ENCODE measurements at places on chromosomes 6 and 20. TPM values are rescaled to one million over a fixed set of nuclear protein-coding genes. Genes with fewer than 3 reads are reported as not detected.

- H3K4me3 ChIP-seq: no peak overlapping the region
- H3K27me3 ChIP-seq: no peaks in the 10 kb centered on the region
- no peaks in the 10 kb centered on the region for H3K36me3 ChIP-seq
- DNase-seq: no peak
Observed at GRCh38 chr20:7627734-7628663, 312.3 kb downstream of the HAO1 start.

DNA sequence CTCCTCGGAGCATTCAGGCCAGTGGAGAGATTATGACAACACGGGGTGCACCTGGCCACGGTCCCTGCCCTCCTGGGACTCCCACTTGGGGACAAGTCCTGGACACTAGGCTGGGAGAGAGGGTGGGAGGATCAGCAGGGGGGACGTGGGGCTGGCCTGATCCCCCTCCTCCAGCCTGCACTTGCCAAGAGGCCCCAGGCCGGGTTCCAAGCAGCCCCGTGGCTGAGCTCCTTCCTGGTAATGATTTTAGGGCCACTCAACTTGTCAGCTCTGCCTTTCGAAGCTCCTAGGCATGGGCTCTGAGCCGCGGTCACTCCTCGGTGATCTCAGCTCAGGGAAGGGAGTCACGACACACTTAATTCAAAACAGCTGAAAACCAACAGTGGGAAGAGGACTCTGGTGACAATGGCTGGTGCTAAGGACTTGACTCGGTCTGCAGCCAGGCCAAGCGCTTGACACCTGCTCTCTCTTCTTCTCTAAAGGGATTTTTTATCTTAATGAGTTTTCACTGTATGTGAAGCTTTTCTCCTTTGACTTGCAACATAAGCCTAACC is 161.7 kb downstream of the BMP7 start:
- H3K27ac ChIP-seq: no peak overlapping the region
- H3K4me1 ChIP-seq: no peaks in the 10 kb centered on the region
- no peaks in the 10 kb centered on the region for H3K36me3 ChIP-seq
- no peaks in the 10 kb centered on the region for H3K27me3 ChIP-seq
- no peak for DNase-seq
- no peak overlapping the region for H3K4me3 ChIP-seq

DNA sequence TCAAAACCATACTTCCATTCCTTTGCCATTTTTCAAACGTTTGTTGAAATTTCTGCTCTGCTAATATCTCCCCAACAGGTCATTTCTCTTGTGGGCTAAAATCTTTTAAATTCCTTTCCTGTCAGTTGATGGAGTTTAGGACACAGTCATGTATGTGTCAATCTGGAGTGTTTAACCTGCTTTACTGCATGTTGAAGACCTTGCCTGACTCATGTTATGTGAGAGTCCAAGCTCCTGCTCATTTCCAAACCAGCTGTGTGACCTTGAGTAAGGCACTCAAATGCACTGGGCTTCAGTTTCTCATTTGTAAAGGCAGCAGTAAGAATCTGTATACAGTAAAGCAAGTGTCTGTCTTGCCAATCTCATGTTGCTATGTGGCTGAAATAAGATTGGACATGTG is 171.9 kb upstream of the SPACA1 start:
- no peaks in the 10 kb centered on the region for H3K36me3 ChIP-seq
- DNase-seq: no peak
- H3K27ac ChIP-seq: no peak overlapping the region
- no peak overlapping the region for H3K4me3 ChIP-seq

GRCh38 chr6:143652841-143653331 is 24.9 kb upstream of the PHACTR2 start:
- no peaks in the 10 kb centered on the region for H3K27me3 ChIP-seq
- no peak overlapping the region for H3K27ac ChIP-seq
- DNase-seq: peak; percentile 11
- H3K36me3 ChIP-seq: no peaks in the 10 kb centered on the region
- H3K4me1 ChIP-seq: no peaks in the 10 kb centered on the region

DNA sequence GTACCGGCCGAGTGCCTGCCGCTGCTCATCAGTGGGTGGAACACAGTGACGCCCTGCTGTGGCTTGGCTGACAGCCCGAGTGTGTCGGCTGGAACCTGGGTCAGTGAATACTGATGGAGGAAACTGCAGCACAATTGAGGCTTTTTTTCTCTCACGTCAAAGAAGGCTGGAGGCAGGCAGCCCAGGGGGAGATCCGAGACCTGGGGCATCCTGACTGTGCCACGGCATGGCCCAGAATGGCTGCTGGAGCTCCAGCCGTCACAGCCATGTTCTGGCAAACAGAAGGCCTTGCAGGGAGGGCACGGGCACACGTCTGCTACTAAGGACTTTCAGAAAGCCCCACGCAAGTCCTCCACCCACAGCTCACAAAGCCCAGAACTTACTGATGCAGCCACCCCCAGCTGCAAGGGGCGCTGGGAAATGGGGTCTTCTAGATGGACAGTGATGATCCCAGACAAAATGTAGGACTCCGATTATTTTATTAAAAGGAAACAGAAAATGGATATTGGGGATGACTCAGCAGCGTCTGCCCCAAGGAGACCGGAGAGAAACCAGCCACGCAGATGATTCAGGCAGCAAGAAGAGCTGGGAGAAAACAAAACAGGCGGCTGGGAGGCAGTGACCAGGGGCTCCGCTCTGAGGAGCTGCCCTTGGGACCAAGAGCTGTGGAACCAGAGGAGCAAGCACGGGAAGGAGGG is 140.0 kb downstream of the TAF4 start:
- H3K27me3 ChIP-seq: peaks cover 3% of the 10 kb centered on the region
- H3K4me3 ChIP-seq: no peak overlapping the region
- no peaks in the 10 kb centered on the region for H3K4me1 ChIP-seq
- no peaks in the 10 kb centered on the region for H3K36me3 ChIP-seq

COL9A1 gene
- 0.09 TPM for total RNA-seq

RAET1L gene
- not detected for total RNA-seq

TDRD6 gene
- total RNA-seq: 13.0 TPM

GRCh38 chr6:14614631-14615030 is 497.1 kb downstream of the CD83 start:
- H3K27me3 ChIP-seq: no peaks in the 10 kb centered on the region
- no peak overlapping the region for H3K27ac ChIP-seq
- DNase-seq: no peak
- H3K4me3 ChIP-seq: no peak overlapping the region

DNA sequence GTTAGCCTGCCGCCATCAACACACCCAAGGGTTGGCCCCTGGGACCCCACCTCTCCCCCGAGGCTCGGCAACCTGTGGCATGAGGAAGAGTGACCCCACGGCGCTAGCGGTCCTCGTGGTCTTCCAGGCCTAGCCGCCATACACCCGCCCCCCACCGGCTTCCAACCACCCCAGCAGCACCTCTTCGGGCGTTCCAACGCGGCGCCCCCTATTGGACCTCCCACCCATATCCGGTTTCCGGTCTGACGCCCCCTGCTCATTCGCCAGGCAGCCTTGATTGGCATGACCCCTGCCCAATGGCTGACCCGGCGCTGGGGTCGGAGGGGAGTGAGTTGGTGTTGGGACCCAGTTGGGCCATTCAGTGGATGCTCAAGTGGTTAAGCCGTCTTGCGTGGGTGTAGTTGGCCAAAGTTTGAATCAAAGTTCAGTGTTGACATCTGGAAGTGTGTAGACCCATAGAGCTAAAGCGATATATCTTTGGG is at the start of gene GNAS-AS1:
Gene GNAS-AS1 (minus strand): TSS at position 210 of the 482 bp plus-strand sequence.
- DNase-seq: peak; percentile 49

CD83 gene
- total RNA-seq: 5.5 TPM

DNA sequence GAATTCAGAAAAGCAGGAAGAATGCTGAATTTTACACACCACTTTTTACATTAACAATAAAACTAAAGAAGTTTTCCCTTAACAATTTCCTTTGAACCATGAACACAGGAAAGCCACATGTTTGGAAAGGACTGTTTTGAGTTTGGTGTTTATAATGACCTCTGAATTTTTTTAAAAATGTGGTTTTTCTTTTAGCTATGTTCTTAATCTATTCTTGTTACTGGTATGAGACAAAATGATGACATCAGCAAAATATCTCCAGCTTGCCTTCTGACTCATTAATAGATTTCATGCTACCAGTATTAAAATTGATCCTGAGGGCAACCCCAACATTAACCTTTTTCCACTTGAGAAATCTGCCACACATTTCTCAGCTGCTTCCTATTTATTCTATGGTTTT is 217.5 kb upstream of the THEMIS start:
- H3K27ac ChIP-seq: no peak overlapping the region
- no peak for DNase-seq
- no peaks in the 10 kb centered on the region for H3K27me3 ChIP-seq

GABRR2 gene
- total RNA-seq: 0.14 TPM

DNA sequence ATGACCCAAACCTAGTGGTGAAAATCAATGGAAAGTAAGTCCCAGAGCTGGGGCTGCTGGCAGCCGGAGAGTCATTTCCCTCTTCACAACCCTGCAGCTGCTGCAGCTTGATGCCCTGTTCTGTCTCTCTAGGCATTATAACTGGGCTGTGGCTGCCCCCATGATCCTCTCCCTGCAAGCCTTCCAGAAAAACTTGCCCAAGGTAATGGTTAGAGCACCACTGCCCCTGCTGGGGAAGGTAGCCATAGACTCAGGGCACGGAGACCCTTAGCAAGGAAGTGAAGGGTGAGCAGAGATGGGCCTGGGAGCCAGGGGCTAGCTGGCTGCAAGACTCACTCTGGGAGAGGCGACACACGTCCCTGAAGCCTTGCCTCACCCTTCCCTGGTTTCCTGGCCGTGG is 12.0 kb downstream of the LPIN3 start:
- DNase-seq: no peak
- H3K27ac ChIP-seq: no peak overlapping the region
- H3K27me3 ChIP-seq: no peaks in the 10 kb centered on the region
- no peaks in the 10 kb centered on the region for H3K4me1 ChIP-seq

GRCh38 chr20:39248171-39248861 is 286.2 kb downstream of the DHX35 start:
- no peak for DNase-seq
- H3K27ac ChIP-seq: no peak overlapping the region
- H3K27me3 ChIP-seq: no peaks in the 10 kb centered on the region
- no peaks in the 10 kb centered on the region for H3K4me1 ChIP-seq
- H3K4me3 ChIP-seq: no peak overlapping the region

DNA sequence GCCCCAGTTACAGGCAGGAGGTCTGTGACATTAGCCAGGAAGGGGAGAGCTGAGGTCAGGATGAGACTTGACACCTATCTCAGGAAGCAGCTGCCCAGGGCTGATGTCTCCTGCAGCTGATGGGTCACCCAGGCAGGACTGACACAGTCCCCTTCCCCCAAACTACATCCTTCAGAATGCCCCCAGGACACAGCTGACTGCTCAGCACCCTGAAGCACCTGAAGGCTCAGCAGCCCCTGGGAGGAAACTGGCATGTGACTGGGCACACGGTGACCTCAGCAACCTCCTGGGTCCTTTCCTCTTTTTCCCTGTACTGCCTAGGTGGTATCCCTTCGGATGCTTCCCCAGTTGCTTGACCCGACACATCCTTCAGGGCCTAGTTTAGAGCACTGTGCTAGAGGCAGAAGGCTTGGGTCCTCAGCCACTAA is 1.9 kb downstream of the SDC4 start:
- peak overlapping the region; percentile 76 for H3K4me3 ChIP-seq
- no peaks in the 10 kb centered on the region for H3K36me3 ChIP-seq
- H3K27ac ChIP-seq: peak overlapping the region; percentile 94
- H3K27me3 ChIP-seq: no peaks in the 10 kb centered on the region

NELFE gene
- 88.9 TPM for total RNA-seq

DNA sequence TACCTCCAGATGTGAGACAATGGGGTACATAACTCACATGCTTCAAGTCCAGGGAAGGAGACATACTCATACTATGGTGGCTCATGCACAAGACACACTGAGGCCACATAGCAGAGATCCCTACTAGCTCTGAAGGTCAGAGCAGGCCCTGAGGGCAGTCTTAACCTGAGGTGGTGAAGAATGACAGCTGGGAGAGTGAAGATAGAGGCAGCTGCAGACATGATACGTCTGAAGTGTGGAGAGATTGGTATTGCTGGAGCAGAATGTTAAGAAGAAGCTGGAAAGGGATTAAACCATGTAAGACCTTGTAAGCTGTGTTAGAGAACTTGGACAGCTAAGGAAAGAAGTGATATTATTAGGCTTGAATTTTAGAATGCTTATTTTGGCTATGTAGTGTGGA is 32.9 kb downstream of the PGM3 start:
- no peaks in the 10 kb centered on the region for H3K4me1 ChIP-seq
- no peak for DNase-seq
- H3K36me3 ChIP-seq: no peaks in the 10 kb centered on the region
- H3K27ac ChIP-seq: no peak overlapping the region

TPD52L1 gene
- total RNA-seq: 105 TPM

- no peak overlapping the region for H3K4me3 ChIP-seq
- no peaks in the 10 kb centered on the region for H3K36me3 ChIP-seq
- no peak overlapping the region for H3K27ac ChIP-seq
Observed at GRCh38 chr20:31823360-31824124, 4.4 kb downstream of the MYLK2 start.

GRCh38 chr20:60016406-60016805 is 58.2 kb downstream of the CDH26 start:
- no peak for DNase-seq
- no peaks in the 10 kb centered on the region for H3K36me3 ChIP-seq
- H3K27ac ChIP-seq: no peak overlapping the region
- H3K27me3 ChIP-seq: no peaks in the 10 kb centered on the region
- no peaks in the 10 kb centered on the region for H3K4me1 ChIP-seq
- no peak overlapping the region for H3K4me3 ChIP-seq

Data from prostate gland (tissue), 2 donors.